Jurkat, Clone E6-1 (cell line): ENCODE measurements at places on chromosomes 6 and 20.

GRCh38 chr6:169212436-169212835 is 41.2 kb downstream of the THBS2 start:
- no peak for DNase-seq

DNA sequence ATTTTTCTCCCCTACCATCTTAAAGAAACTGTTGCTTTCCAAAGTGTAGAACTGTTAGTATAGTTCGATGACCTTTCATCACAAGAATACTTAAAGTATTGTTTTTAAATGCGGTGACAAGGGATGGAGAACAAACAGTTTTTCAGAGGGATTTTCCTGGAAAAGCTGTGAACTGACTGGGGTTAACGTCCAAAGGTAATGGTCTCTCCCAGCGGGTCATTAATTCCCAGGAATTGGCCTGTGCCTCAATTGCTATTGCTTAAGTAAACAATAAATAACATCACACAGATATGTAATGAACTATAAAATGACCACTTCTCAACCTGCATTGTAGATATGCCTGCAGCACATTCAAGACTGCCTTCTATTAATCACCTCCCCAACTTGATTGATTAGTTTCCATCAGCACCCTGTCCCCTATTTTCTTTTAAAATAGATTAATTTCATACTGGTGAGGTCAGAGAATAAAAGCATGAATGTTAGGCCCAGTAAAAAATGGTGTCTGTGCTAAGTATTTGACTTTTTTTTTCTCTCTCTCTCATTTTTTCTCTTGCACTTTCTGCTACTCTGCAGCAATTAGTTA is 268.2 kb downstream of the SAMD5 start:
- no peak for DNase-seq

- no peak for DNase-seq
Measured at GRCh38 chr6:39426073-39426456, 103.6 kb upstream of the KCNK16 start.

DNA sequence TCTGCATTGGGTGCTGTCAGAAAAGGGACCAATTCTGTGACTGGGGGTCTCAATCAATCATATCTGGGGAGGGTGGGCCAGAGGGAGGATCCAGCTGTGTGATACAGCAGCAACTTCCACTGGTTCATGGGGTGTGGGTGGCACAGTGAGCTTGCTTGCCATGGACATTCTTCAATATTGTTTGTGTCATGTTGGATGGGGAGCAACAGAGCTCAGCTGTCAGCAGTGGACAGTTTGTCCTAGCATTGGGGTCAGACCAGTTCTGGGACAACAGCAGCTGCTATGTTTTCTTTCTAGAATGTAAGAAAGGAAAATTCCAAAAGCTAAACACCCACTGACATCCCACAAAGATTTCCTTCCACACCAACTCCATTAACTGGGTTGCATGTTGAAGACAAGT is 221.9 kb upstream of the CDH4 start:
- no peak for DNase-seq

- peak; percentile 81 for DNase-seq
Measured at GRCh38 chr6:135880066-135880972, 28.8 kb downstream of the PDE7B start.

- DNase-seq: no peak
Measured at GRCh38 chr6:111852725-111853124, 20.5 kb downstream of the FYN start.

DNA sequence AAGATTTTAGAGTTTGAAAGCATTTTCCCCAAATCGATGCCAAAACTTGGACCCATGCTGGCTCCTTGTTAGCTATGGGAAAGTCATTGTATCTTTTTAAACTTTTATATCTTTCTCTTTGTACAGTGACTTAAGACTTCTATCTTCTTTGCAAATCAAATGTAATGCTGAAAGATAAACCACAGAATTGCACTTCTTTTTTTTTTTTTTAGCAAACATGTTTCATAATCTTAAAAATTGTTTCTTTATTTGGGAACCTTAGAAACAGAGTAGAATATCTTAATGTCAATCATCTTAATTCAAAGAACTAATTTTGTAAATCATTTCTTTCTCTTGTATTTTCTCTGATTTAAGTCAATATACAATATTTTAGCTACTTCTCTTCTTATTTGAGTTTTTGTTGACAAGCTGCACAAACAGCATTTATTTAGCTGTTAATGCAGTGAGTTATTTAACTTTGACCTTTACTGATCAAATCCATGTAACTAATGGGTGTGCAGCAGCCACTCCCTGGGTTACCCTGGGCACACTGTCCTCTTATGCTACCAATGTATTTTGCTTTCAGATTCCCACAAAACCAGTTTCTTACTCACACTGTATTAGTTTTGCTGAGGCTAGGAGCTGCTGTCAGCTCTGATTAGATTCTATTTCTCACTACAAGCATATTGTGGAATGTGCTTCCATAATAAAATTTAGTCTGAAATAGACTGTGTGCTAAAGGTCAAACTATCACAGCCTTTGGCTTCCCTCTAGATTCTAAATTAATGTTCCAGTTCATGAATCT is 279.6 kb downstream of the ADGB start:
- no peak for DNase-seq

GRCh38 chr20:32975698-32976674 is 28.2 kb downstream of the SUN5 start:
- peak; percentile 65 for DNase-seq

GRCh38 chr6:37488476-37488875 is 11.2 kb downstream of the CCDC167 start:
- no peak for DNase-seq

GRCh38 chr6:23302514-23302913 is 733.1 kb downstream of the HDGFL1 start:
- no peak for DNase-seq

DNA sequence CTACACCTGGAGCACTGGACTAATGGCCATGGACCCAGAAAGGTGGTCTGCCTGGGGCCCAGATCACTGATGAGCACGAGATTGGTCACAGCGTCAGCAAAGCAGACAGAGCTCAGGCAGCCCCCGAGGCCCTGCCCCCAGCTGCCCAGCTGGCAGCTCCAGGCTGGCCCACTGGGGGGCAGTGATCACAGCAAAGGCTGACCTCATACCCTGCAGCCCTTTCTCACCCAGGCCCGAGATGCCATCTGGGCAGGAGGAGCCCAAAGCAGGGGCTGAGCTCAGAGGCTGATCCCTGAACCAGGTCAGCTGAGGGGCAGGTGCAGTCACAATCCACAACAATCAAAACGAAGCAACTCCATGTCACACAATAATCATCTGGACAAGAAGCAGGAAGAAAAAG is 4.1 kb downstream of the MAP1LC3A start:
- DNase-seq: no peak

DNA sequence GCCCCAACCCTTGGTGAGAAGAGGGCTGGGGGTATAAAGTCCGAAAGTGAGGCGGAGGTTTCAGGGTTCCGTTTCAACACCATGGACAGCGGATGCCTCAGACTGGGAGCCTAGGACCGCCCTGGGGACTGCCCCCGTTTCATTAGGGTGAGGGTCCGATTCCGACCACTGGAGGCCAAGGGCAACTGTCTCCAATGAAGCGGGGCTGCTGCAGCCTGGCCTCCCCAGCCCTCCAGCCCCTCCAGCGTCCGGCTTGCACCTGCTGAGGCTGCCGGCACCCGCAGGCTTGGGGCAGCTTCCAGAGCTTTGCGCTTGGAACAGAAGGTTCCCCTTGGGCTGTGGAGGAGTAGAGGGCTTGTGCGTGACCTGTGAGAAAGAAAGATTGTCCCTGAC is 39.9 kb downstream of the YTHDF1 start:
- DNase-seq: no peak

GRCh38 chr6:137487181-137487868 is 6.9 kb downstream of the OLIG3 start:
- DNase-seq: no peak

- DNase-seq: no peak
Measured at GRCh38 chr20:37123441-37123840, 27.6 kb upstream of the RBL1 start.
